NCI-H2107 (cell line): ENCODE measurements at places on chromosomes 5 and 9.

DNA sequence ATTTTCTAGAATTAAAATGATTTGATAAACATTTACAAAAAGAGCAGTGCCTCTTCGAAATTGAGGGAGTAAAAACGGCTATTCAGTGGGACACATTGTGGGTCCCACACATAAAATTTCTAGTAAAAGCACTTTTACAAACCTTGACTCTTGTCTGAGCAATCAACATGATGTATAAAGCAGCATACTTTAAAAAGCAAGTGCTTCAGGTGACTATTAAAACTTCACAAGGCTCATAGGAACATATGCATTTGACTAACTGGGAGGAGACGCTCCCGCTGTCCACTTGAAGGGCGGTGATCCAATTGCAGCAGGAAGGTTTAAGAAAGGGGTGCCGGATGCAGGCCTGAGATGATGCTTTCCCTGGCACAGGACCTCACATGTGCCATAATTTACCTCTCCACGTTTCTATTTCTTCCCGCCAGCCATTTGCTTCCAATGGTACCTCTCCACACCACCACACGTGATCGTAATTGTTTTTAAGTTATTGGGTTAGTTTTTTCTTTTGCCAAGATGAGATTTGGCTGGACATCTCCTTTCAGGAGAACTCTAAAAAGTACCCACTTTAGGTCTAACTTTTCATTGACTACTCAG lies 1.8 kb downstream of the MCTP1 start:
- no peak for DNase-seq

GRCh38 chr5:60487885-60488442 lies 212.0 kb downstream of the DEPDC1B start:
- no peak for DNase-seq

DNA sequence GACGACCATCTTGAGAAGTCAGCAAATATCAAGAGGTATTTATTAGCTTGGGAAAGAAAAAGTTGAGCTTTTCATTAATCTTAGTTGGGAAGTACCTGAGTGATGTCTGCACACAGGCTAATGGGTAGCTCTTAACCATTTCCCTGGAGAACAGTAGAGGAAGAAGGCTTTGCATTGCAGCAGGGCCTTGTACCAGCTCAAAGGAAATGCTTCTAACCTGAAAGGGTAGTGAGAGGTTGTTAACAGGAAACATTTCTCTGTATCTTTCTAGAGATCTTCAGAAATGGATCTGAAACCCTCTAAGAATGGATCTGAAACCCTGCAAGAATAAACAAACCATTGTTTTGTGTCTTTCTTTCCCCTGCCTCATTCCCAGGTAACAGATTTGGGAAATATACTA lies 393.3 kb downstream of the PLK2 start:
- no peak for DNase-seq

GRCh38 chr5:107472620-107473064 lies 198.1 kb downstream of the EFNA5 start:
- DNase-seq, result no peak

DNA sequence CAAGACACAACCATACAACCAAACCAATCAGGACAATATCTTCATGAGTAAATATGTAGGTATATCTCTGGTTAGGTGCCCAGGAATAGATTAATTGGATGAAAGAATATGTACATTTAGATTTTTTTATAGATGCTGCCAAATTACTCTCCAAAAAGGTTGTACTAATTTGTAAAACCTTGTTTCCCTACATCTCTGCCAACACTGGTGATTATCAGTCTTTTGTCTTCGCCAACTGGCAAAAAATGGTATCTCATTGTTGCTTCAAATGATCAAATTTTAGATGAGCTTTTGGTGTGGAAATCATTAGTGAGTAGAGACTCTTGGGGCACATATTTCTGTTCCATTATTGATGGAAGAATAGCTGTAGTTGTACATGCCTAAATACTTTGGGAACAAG lies 90.7 kb upstream of the ELL2 start:
- no peak for DNase-seq

GRCh38 chr5:57834829-57835608 lies 352.4 kb upstream of the ACTBL2 start:
- no peak for DNase-seq

DNA sequence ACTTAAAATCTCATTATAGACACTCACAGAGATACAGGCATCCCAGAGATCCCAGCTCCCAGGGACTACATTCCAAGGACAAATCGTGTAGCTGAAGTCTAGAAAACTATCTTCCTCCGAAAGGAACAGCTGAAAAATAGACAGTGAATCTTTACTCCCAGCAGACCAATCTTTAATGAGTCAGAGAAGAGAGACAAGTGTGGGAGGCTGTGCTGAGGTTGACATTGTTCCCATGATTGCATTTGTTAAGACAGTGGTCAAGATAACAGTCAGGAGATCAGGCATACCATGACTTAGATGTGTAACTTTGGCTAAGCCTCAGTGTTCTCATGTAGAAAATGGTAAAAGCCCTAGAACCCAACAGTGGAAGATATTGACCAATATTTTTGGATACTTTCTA lies 120.7 kb downstream of the PAPPA start:
- DNase-seq, result no peak

DNA sequence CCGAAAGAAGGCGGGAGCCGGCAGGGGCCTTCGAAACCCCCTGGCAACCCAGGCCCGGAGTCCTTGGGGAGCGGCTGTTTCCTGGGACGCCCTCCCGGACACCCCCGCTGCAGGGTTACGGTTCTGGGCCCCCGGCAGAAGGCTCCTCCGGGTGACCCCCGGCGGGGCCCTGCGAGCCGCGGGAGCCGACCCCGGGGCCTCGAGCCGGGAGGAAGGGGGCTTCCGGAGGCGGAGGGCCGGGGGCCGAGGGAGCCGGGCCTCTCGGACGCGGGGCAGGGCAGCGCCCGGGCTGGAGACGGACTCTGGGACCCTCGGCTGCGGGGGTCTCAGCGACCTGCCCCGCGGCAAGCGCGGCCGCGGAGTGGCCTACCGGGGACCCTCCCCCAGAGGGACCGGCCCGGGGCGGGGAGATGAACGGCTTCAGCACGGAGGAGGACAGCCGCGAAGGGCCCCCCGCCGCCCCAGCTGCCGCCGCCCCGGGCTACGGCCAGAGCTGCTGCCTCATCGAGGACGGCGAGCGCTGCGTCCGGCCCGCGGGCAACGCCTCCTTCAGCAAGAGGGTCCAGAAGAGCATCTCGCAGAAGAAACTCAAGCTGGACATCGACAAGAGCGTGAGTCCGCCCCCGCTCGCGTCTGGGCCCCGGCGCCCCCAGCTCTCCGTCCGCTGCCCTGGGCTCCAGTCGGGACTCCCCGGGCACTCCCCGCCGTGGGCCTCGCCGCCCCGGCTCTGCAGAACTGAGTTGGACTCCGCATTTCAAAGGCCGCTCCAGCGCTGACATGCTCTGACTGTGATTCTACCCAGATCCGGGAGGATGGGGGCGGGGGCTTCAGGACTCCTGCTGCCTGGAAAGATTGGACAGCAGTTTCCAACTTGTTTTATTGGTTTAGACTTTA lies 645 bp downstream of the SAP30L start:
- DNase-seq, result no peak

- DNase-seq, result no peak
Observed at GRCh38 chr5:157732596-157733262, 1.5 kb downstream of the THG1L start.

DNA sequence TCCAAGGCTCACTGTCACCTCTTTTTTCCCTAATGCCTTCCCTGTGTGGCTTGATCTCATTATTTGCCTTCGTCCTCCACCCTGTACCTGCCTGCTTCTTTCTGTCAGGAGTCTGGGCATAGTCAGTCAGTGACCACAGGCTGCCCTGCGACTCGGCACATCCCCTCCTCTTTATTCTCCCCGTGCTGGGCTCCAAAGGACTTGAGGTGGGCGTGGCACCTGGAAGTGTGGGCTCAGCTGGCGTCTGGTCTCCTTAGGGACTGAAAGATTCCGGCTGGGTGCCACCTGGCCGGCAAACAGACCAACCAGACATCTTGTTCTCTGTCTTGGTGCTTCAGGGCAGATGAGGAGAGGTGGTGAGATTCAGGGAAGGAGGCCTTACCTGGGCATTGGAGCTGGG lies 29.6 kb upstream of the PRDM12 start:
- DNase-seq, result no peak

GRCh38 chr5:11054014-11054413 lies 293.0 kb upstream of the DAP start:
- no peak for DNase-seq

DNA sequence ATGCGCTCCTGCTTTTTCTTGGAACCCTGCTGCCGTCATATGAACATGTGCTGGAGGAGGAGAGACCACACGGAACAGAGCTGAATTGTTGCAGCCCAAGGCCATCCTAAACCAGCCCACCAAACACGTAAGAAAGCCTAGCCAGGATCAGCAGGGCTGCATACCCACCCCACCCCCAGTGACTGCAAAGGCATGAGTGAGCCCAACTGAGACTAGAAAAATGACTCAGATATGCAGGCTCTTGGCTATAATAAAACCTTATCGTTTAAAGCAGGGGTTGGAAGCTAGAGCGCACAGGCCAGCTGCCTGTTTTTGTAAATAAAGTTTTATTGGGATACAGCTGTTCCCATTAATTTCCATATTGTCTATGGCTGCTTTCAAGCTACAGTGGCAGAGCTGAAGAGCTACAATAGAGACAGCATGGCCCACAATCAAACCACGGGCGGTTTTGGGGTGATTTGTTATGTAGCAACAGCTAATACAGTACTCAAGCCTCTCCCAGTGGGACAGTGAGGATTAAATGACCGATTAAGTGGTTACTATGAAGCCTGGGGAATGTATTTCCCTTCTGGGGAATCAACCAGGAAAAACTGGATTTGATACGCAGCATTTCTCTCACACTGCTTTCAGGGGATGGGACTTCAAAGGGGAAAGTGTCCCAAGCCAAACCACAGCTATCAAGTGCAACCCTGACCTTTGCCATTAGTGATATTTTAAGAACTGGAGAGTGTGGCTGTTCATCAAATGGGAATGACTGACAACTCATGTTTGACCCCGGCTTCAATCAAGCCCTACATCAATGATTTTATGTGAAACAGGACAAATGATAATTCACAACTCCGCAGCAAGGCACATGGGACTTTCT lies 6.3 kb downstream of the SHB start:
- DNase-seq, result peak; percentile 31

DNA sequence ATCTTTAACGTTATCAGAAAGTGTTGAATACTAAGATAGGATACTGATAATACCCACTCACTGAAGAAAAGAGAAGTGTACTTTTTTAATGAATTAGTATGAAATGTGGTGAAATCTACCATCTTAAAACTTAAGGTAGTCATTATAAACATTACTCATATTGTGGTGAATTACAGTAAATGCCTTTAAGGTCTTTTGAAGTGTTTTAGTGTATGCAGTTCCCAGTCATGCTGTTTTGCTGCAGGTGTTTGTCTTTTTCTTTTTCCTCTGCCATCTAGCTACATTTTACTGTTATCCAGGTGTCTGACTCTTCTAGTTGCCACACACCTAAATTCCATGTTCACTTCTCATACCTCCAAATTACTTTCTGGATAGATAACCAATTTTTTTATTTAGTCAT lies 72.6 kb downstream of the ERMP1 start:
- DNase-seq, result no peak

DNA sequence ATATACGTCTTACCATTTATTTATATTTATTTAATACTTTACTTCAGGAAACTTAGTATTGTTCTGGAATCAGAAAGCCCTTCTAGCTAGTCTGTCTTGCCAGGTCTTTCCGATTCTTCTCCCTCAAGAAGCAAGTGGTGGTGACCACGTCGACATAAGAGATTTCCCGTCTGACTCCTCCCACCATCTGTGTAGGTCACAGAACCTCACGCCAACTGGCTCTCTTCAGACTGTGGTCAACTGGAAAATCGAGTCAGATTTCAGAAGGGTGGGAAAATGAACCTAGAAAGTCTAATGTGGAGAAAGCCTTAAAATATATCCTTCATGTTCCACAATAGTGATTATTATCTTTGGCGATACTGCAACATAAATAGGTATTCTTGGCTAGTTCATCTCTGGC lies 17.3 kb downstream of the THBS4 start:
- no peak for DNase-seq

DNA sequence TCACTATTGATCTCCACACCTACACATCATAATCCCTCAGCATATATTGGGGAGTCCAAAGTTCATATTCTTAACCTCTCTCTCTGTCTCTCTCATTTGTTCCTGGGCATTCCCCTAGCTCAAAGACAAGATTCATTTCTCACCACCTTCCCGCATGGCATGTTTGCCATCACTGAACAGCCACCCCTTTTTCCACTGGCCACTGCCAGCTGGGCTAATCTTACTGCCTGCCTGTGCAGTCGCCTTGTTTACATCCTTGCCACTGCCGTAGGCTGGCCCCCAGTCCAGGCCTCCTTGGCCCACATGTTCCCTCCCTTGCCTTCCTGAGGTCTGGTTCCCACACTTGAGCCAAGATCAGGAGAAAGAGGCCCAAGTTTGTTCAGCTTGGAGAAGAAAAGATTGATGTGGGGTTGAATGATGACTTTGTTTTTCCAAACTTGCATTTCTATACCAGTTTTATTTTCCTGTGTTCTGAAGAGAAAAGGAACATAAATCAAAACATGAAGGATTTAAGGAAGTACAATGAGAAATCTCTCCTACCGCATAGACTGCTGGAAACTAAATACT lies 80.2 kb downstream of the PLAC8L1 start:
- no peak for DNase-seq

- DNase-seq, result no peak
Observed at GRCh38 chr9:27940535-27940934, 367.3 kb upstream of the C9orf72 start.

- DNase-seq, result no peak
Observed at GRCh38 chr5:83096660-83097339, 19.5 kb downstream of the XRCC4 start.

DNA sequence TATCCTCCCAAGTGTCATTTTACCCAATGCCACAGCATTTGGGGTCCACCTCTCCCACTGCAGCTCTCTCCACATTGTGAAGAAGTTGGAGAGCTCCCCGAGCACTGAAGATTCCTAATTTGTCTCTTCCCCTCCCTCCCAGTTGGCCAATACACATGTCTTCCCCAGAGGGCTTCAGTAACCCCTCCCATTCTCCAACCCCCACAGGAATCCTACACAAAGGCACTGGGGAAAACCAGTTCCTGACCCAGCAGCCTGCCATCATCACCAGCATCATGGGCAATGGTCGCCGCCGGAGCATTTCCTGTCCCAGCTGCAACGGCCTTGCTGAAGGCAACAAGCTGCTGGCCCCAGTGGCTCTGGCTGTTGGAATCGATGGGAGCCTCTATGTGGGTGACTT lies 87.3 kb upstream of the WWC1 start:
- no peak for DNase-seq
